ENCODE measurements at places on chromosomes 12 and 14. TPM values are rescaled to one million over a fixed set of nuclear protein-coding genes. Genes with fewer than 3 reads are reported as not detected.

The TMEM229B gene
- 54.6 TPM for polyA plus RNA-seq

DNA sequence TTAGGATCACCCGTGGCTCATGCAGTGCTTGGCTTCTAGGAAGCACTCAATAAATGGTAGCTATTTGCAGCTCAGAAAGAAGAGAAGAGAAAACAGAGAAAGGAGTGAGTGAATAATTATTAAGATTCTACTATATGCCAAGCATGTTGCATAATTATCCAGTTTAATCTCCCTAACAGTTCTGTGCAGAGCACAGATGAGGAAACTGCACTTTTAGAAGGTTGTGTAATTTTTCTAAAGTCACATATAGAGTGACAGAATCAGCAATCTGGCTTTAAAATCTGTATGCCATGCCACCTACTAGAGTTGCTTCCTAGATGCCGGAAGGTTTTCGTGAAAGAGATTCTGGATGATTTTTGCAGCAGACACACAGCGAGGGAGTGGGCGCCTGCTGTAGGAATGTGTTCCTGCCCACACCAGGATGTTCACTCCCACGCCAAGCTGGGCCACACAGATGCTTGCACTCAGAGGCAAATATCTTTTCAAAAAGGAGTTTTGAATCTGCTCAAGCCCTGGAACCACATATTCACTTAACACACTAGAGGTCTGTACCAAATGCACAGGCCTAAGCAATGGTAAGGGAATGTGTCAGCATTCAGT lies 50.2 kb upstream of the SMCO2 start:
- DNase-seq, result no peak

DNA sequence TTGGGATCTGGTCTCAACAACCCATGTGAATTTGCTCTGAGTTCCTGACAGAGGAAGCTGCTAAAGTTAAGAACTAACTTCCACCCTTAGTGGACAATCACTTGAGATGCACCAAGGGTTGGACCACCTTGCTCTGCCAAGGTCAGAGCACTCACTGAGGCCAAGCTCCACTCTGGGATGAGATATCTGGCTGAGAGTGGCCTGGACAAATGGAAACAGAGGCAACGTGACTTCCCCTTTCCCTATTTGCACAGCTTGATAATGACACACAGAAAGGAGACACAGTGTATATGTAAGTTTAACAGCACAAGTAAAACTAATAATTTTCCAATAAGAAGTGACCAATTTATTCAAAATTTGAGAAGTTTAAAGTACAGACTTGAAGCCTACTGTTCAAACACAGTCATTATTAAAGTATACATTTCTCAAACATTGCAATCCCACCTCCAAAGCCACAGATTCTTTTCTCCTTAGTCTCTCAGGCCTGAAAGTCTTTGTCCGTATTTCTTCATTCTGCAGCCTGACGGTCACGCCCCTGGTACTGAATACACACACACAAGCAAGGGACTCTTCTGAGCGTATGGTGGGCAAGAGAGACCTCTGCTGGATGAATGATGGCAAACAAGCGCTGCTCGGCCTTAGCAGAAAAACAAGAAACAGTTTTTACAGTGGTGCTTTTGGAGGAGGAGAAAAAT lies 28.6 kb downstream of the TMEM30B start:
- peak; percentile 69 for DNase-seq

GRCh38 chr12:15688202-15688736 lies 100.9 kb downstream of the EPS8 start:
- DNase-seq, result no peak

DNA sequence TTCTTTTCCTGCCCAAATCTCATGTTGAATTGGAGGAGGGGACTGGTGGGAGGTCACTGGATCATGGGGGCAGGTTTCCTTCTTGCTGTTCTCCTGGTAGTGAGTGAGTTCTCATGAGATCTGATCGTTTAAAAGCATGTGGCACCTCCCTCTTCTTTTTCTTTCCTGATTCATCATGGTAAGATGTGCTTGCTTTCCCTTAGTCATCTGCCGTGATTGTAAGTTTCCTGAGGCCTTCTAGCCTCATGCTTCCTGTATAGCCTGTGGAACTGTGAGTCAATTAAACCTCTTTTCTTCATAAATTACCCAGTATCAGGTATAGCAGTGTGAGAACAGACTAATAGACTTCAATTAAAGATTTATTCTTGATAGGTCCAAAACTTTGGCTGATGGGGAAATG lies 83.5 kb downstream of the CAND1 start:
- DNase-seq, result no peak

DNA sequence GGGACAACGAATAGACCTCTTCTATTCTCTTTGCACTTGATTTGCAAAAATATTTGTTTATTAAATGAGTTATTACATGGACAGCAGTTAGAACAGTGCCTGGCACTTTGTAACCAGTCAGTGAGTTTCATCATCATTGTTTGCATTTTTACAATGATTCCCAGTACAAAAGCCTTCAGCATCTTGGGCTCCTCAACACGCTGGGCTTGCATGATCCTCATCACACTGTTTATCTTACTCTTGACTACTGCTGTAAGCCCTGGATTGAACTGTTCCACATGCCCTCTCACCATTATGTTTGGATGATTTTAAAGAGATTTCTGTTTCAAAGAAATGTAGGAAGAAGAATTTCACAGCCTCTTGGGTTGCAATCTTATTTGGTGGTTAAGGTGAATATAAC lies 204.3 kb downstream of the PELI2 start:
- no peak for DNase-seq

DNA sequence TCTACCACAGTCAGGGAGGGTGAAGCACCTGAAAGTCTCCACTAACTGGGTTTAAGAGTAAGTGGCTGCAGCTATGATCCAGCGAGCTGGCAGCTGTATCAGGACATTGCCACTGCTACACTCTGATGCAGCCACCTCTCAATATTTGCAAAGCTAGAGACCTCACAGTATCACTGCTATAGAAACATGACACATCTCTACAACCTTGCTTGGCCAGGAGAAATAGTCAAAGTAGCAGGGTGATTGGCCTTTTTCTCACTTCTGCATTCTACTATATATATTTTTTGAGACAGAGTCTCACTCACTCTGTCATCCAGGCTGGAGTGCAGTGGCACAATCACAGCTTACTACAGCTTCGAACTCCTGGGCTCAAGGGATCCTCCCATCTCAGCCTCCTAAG lies 9.3 kb upstream of the FMNL3 start:
- DNase-seq, result no peak

- no peak for DNase-seq
These were observed 513.0 kb downstream of the TMEM121 start for GRCh38 chr14:106039400-106039799.

Measured in spinal cord (tissue), 10 donors.